HTR-8/SVneo (cell line): ENCODE measurements at places on chromosomes 2 and 18.
A peak's percentile ranks its signal among the peaks of the same experiment; 100 is the strongest.

- peak; percentile 7 for DNase-seq
Observed at GRCh38 chr18:79069717-79070151, 540 bp downstream of the ATP9B start.

DNA sequence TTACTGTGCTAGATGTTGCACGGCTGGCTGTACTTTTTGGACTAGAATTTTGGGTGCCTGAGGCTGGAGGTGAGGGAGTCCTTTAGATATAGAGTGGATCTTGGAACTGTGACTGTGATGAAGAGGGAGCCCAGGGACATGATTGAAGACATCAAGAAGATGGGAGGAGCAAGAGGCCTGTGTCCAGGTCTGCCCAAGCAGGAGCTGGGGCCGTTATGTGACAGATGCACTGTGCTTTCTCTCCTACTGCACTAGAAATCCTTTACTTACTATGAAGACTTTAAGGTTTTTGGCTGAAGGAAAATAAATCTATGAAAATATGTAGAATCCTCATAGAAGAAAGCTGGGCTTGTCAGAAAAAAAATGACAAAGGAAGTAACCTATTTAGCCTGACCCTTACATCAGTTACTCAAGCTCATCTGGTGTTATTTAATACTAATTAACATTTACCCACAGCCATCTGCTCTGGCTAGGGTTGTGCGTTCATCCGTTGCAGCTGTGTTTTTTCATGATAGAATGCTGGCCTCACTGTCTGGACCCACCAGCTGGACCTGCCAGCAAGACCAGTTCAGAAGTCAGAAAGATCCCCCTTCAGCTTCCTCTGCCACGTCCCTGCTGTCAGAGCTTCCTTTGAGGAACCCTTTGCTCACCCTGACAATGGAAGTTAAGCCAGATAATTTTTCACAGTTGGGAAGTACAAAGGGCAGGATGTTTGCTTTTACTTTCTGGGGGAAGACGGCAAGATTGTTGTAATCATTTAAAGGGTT is 16.7 kb downstream of the TSN start:
- no peak for DNase-seq

GRCh38 chr18:73840319-73840945 is 307.2 kb downstream of the FBXO15 start:
- no peak for DNase-seq

GRCh38 chr2:168116448-168116847 is 130.9 kb downstream of the STK39 start:
- no peak for DNase-seq

DNA sequence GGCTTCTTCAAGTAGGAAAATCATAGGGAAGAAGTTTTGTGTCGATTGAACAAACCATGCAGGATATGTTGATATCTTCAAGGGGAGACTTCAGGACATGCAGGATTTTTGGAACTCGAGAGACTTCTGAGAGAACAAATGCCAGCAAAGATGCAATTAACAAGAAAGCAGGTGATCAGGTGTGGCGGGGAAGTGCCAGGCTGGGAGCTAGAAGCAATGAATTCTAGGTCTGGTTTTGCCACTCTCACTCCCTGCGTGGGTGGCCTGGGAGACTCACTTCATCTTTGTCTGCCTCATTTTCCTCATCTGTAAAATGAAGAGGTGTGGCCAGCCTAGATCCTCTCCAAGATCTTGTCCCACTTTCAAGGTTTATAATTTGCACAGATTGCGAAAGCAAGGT is 3.1 kb downstream of the SERPINB5 start:
- DNase-seq: no peak

- DNase-seq: no peak
Observed at GRCh38 chr2:108297436-108298141, 8.9 kb downstream of the SULT1C2 start.
